Stimulated activated CD4-positive, alpha-beta T cell treated with anti-CD3 and anti-CD28 coated beads, Interleukin-12 subunit alpha, Interleukin-12 subunit beta, amount 100 ng/mL, for 48 hours (primary cell): ENCODE measurements at places on chromosomes 12 and 14.
A peak's percentile ranks its signal among the peaks of the same experiment; 100 is the strongest.

GRCh38 chr14:93974833-93975232 is 1.5 kb downstream of the ASB2 start:
- DNase-seq = no peak

DNA sequence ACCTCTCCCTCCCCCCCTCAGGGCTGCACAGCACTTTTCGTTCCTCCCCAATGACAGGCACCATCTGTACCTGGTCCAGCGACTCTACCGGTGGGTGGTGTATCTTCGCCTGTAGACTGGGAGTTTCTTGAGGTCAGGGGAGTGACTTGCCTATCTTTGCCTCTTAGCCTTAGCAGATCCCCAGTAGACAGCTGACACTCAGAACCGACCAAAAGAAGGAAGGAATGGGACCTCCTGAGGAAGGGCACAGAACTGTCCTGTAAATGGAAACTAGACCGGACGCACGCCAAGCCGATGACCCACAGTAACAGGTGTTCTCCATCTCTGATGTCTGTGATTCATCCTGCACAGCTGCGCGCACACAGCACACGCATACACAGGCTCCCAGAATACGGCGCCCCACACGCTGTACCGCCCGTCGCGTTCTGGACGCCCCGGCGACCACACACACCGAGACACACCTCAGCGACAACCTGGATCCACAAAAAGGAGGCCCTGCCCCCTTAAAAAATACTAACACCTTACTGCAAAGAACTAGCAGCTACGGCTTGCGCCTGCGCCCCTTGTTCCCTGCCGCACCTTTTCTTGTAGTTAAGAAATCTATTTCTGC is 673 bp upstream of the TTC9 start:
- peak; percentile 32 for DNase-seq

DNA sequence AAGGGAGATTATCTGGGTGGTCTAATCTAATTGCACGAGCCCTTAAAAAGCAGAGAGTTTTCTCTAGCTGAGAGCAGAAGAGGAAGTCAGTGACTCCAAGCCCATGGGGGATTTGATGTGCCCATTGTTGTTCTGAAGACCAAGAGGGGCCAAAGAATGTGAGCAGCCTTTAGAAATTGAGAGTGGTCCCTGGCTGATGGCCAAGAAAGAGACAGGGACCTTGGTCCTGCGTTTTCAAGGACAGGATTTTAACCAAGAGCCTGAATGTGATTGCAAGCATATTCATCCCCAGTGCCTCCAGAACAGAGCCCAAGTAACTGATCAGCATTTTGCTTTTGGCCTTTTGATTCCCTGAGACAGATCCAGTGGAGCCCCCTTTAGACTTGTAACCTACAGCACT is 1353.9 kb downstream of the AACS start:
- no peak for DNase-seq

DNA sequence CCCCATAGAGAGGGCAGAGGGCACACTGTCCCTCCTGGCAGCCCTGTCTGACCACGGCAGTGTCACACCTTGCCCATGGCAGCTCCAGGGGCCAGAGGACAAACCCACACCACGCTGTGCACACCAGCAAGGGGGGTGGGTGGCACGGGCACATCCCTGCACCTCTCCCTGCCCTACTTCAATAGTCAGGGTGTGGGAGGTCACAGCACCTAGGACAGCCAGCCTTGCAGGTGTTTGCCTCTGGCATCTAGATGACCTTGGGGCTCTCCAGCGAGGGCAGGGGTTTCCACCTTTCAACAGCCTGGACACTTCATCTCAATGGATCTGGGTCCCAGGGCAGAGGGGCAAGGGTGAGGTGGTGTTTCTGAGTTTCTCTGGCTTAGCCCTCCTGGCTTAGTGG is 69.2 kb downstream of the LGMN start:
- no peak for DNase-seq

GRCh38 chr14:45251912-45252311 is 1.1 kb downstream of the MIS18BP1 start:
- DNase-seq = no peak

GRCh38 chr12:71218616-71219015 is 60.8 kb upstream of the TSPAN8 start:
- DNase-seq = no peak

- no peak for DNase-seq
Measured at GRCh38 chr12:128784030-128784760, 39.6 kb downstream of the SLC15A4 start.

GRCh38 chr12:24815114-24815423 is 133.8 kb downstream of the BCAT1 start:
- DNase-seq = no peak

GRCh38 chr12:132308853-132309595 is 20.4 kb downstream of the GALNT9 start:
- DNase-seq = no peak

DNA sequence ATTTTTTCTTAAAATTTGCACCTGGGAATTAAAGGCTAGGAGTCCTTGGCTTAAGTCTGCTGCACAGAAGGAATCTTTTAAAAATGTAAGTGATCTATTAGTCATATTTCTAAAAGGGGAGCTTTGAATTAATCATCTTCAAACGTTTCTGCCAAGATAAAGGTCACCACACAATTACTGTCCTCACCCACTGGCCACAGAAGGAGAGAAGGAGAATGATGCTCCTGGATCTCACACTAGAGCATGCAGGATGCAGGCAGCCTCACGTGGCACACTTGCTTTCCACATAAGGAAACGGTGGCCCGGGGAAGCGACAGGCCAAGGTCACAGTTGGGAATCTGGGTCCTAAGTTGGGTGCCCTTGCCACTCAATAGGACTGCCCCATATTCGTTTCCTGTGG is 16.9 kb downstream of the PLEKHG7 start:
- no peak for DNase-seq

DNA sequence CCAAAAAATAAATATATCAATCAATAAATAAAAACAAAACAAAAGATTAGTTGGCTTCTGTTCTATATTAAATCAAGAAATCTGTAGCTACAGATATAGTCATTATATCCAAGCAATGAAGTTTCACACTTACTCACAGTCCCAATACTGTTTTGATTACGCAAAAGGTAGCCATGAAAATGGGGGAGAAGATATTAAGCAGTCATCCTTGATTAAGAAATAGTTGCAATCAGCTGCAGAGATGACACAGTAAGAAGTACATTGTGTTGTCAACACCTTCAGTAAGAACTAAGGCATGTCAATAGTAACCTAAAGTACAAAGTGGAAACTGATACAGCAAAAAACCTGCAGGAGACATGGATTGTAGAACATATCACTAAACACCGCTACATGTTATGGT is 11.0 kb upstream of the RHOJ start:
- DNase-seq = no peak

DNA sequence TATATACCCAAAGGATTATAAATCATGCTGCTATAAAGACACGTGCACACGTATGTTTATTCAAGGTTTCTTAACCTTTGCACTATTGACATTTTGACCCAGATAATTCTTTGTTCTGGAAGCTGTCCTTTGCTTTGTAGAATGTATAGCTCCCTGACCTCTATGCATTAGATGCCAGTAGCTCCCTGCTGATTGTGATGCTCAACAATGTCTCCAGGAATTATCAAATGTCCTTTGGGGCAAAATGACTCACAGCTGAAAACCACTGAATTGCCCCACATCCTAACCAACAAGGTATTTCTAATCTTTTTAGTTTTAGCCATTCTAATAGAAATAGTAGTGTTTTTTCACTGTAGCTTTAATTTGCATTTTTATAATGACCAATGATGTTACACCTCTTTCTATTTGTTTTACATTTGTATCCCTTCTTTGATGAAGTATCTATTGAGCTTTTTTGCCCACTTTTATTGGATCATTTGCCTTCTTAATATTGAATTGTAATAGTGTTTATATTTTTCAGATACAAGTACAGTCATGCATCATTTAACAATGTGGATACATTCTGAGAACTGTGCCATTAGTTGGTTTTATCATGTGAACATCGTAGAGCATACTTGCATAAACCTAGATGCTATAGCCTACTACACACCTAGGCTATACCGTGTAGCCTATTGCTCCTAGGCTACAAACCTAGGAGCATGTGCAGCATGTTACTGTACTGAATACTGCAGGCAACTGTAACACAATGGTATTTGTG is 10.4 kb upstream of the NOPCHAP1 start:
- DNase-seq = no peak

GRCh38 chr12:14756334-14757143 is 46.7 kb downstream of the WBP11 start:
- no peak for DNase-seq

DNA sequence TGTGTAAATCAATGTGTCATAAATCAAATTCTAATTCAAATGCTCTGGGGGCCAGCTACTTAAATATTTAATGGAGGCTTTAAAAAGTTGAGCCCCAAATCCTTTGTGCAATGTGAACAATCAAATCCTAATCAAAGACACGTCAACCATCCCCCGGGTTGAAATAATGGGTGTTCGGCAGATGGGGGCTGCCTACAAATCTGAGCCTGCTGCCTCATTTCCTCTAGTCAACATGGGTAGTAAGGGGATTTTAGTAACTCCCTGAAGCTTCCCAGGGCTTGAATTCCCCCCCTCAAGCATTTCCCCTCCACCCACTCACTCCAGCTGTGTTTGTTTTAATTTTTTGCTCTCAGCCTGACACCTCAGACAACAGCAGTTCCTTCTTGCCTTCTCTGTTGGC is 37.8 kb downstream of the SRRM4 start:
- no peak for DNase-seq

DNA sequence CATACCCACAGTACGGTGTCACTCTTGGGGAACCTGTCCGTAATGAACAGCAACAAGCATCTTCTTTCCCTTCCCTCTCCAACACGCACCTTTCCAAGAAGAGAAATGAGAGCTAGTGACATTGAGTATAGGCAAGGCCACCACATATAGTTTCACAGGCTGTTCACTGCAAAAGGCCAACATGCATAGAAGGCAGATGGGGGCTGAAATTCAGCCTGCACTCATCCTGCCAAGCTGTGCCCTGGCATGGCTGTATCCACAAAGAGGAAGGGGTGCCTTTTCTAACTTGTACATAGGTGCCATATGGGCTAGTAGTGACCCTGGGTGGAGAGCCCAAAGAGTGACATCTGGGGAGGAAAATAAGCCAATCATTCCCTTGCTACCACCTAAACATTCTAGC is 169.6 kb downstream of the ZFP36L1 start:
- no peak for DNase-seq

DNA sequence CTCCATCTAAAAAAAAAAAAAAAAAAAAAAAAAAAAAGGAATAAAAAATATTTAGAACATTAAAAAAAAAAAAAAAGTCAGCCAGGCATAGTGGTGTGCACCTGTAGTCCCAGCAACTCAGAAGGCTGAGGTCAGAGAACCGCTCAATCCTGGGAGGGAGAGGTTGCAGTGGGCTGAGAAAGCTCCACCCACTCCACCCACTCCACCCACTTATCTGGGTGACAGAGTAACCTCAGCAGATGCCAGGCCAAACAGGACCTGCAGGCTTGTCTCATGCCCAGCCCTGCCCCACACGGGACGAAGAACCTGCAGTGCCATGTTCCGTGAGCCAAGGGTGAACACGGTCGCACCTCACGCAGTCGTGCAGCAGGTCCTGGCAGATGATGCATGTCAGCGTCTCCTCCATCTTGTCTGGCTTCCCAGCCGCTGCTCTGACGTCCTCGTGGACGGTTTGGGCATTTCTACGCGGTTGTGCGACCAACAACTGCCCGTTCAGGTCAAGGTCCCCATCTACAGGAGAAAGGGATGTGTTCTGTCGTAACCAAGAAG is 28.6 kb downstream of the CHFR start:
- no peak for DNase-seq

GRCh38 chr12:18283831-18284230 is 22.5 kb downstream of the PIK3C2G start:
- no peak for DNase-seq

- DNase-seq = no peak
Measured at GRCh38 chr12:116459916-116460663, 99.1 kb upstream of the MAP1LC3B2 start.

- DNase-seq = no peak
Measured at GRCh38 chr14:55336162-55336561, 64.9 kb downstream of the FBXO34 start.
